ENCODE measurements at places on chromosomes 4 and X.
A peak's percentile ranks its signal among the peaks of the same experiment; 100 is the strongest.

DNA sequence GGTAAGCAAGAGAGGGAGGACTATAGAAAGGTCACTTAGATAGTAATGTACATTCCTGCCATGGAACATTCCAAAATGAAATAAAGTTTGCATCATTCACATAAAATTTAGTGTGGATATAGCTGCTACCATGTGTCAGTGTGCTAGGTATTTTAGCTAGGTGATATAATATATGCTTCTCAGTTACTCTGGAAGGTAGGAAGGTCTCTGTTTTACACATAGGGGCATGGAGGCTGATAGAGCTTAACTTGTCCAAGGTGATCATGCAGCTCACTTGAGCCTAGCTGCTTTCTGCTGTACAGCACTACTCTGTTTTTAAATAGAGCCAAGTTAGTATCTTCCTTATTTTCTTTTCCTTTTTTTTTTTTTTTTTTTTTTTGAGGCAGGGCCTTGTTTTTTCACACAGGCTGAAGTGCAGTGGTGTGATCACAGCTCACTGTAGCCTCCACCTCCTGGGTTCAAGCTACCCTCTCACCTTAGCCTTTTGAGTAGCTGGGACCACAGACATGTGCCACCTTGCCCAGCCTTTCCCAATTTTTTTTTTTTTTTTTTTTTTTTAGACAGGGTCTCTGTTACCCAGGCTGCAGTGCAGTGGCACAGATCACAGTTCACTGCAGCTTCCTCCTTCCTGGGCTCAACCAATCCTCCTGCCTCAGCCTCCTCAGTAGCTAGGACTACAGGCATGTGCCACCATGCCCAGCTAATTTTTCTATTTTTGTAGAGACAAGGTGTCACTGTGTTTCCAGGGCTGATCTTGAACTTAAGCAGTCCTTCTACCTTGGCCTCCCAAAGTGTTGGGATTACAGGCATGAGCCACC, 10.4 kb downstream of the AFF1 start:
- DNase-seq: no peak

DNA sequence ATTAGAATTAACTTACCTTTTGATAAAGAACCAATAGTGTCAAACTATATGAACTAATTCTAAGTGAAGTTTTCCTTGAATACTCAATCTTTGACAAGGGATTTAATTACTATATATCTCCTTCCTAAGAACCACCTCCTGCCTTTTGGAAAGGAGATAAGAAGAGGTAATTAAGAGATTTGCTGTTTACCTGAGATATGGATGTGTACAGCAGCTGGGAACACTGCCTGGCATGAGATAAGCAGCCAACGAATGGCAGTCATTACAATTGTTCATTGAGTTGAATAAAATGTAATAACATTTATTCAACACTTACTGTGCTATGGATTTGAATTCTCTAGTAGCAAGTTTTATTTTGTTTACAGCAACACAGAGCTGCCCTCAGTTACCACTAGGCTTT, 407.1 kb downstream of the SPOCK3 start:
- no peak for DNase-seq

- no peak for DNase-seq
Measured at GRCh38 chr4:3796960-3797359, 30.8 kb downstream of the ADRA2C start.

DNA sequence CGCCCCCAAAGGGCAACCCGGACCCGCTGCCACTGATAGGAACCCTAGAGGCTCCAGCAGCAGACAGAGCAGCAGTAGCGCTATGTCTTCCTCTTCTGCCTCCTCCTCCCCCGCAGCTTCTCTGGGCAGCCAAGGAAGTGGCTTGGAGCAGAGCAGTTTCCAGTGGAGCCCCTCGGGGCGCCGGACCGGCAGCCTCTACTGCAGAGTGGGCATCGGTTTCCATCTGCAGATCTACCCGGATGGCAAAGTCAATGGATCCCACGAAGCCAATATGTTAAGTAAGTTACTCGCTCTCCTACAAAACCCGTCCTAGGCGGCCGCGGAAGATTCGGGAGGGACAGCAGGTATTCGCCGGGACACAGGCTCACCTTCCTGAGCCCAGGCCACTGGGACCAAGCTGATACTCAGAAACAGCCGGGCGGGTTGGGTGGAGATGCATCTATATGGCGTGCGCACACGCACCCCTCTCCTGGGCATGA, 477 bp downstream of the FGF5 start:
- DNase-seq: peak; percentile 18

DNA sequence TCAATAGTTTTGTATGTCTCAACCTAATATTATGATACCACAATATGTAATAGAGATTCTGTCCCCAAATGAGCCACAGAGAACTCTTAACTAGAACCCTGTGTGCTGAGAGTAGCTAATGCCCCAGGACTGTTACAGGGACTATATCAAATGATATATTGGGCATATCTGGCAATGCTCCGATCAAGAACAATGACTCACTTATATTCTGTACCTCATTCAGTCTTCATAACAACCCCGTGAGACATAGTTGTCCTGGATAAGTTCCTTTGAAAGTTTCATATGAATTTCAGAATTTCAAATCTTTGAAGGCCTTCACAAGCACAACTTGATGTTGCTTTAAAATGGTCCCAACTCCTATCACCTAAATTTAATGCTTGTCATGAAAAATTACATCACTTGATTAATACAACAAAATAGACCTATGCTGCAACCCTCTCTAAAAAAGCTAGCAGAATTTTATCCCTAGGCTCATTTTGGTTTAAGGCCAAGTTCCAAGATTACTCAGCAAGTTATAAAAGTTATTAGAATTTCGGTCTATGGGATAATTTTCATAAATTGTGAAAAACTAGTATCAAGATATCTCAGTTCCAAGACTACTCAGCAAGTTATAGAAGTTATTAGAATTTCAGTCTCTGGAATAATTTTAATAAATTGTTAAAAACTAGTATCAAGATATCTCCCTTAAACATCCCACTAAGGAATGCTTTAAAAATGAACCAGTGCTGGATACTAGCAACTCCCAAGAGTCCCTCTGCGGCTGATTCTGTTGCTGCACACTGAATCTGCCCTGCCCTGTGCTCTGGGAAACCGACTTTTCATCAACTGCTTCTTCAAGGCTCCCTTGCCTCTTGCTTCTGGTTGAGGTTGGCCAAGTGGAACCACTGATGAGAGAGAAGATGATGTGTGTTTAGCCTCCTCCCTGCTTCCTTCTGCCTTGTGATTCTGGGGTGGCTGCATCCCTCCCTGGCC, 6.0 kb upstream of the ANXA3 start:
- DNase-seq: no peak

- no peak for DNase-seq
Measured at GRCh38 chr4:70449220-70449619, 22.8 kb upstream of the MUC7 start.

- no peak for DNase-seq
Measured at GRCh38 chr4:25919676-25920075, 5.7 kb downstream of the SMIM20 start.

GRCh38 chr4:164384416-164384815, 369.5 kb upstream of the SMIM31 start:
- DNase-seq: no peak

GRCh38 chr4:150206265-150206664, 128.0 kb downstream of the DCLK2 start:
- no peak for DNase-seq

GRCh38 chr4:10619220-10619619, 65.3 kb downstream of the CLNK start:
- DNase-seq: no peak

DNA sequence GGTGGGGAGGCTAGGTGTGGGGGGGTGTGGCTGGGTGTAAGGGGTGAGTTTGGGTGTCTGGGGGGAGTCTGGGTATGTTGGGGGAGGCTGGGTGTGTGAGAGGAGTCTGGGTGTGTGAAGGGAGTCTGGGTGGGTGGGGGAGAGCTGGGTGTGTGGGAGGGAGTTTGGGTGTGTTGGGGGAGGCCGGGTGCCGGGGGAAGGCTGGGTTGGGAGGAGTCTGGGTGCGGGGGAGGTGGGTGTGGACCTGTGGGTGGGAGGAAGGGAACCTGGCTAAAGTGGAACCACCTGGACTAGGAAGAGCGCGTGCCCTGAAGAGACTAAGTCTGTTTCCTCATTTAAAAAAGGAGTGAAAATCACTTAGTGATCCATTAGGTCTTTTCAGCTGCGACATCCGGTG, 18.3 kb downstream of the SPON2 start:
- DNase-seq: no peak

DNA sequence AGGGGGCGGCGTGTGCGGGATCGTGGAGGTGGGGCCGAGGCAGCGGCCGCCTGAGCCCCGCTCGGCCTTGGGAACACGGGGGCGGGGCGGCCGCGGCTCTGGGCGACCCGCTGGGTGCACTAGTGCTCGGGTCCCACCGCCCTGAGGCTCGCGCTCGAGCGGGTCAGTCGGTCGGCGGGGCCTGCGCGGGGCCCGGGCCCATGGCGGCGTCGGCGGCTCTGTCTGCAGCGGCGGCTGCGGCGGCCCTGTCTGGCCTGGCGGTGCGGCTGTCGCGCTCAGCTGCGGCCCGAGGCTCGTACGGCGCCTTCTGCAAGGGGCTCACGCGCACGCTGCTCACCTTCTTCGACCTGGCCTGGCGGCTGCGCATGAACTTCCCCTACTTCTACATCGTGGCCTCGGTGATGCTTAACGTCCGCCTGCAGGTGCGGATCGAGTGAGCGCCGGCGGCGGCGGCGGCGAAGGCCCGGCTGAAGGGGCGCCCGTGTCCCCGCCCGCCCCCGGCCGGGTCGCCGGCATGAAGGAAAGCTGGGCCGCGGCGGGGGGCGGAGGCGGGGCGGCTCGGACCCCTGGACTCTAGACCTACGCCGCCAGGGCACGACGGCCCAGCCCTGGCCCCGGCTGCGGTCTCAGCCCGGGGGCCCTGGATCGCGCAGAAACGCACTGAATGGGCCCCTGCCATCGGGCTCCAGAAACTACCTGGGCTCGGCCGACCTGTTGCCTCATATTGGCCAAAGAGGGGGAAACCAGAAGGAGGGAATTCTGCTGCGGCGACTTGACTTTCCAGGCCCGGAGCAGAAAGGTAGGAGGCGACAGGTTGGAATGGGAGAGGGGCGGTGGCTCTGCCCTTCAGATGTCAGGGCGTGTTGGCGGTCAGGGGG, at the start of gene SMIM10L2A:
Gene SMIM10L2A (plus strand): TSS at position 13 of the 878 bp plus-strand sequence. CDS start 188 bp downstream, at position 201.
- no peak for DNase-seq

- DNase-seq: no peak
Measured at GRCh38 chr4:173398779-173399415, at the start of gene SCRG1. Gene SCRG1 (minus strand): TSS chr4:173399116. CDS start chr4:173391414, 7,702 bp downstream.

DNA sequence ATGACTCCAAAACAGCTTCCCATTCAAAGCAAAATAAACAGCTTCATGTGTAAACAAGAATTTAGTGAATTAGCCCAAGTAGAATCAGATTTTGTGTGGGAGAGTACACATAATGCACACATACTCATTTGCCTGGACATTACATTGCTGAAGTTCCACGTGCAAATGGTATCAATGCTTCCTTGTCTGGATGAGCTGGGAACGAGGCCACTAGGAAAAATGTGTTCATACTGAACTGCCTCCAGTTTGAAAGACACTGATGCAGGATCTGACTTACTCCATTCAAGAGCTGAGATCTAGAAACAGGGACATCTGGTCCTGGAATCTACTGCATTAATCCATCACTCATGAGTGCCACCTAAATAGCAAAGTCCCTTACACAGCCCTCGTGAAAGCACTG, 228.0 kb downstream of the APBB2 start:
- DNase-seq: no peak

DNA sequence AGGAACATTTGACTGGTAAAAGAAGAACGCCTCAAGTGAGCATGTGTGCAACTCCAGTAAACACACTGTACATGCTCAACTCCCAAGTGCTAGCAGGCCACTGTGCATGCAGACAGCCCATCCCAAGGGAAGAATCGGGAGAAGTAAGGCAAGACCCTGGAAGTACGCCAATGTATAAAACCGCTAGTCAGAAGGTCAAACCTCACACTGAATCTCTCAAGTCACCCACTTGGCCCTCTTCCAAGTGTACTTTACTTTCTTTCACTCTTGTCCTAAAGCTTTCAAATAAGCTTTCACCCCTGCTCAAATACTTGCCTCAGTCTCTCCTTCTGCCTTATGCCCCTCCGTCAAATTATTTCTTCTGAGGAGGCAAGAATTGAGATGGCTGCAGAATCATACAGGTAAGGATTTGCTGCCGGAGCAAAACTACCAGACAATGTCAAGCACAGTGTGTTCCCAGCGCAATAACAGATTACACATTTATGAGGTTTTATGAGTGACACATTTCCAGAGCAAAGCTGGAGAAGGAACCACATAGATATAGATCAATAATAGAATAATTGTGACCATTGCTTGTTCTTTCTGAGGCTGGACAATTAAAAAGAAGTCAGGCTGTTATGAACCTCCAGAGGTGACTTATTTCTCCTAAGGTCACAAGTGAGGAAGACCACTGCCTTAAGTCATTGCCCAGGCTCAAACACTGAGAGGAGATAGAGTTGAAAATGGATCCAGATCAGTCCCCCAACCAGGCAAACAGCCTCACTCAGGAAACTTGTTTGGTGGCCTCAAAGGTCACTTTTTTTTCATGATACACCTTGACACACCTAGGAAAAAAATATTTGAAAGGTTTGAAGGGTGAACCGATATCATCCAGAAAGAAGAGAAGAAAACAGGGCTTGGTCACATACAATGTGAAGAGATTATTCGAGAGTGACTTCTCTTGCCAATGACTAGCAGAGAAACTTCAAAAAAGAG, 26.3 kb downstream of the CXCL1 start:
- DNase-seq: no peak

- no peak for DNase-seq
Measured at GRCh38 chr4:86892636-86892960, 376 bp upstream of the C4orf36 start.

GRCh38 chrX:32281853-32282252, 929.5 kb downstream of the DMD start:
- DNase-seq: no peak

GRCh38 chr4:89836031-89836745, 773 bp downstream of the SNCA start:
- no peak for DNase-seq

DNA sequence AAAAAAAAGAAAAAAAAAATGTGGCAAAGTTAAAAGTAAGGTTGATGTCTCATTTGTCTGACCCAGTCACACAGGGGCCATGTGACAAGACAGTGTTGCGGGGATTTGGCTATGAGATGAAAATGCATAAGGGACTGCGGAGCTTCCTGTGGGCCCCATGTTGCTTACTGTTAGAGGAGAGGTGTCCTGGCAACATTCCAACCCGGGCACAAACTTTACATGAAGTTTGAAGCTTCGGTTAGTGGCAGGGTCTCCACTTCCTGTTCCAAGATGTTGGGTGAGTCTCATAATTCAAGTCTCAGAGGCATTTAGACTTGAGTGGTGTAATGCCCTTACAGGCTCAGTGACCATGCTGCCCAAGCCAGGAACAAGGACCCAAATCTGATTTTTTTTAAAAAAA, 111.3 kb downstream of the MAML3 start:
- no peak for DNase-seq

Measured in SW 1271 (cell line).